ENCODE measurements at places on chromosomes 6 and 20. TPM values are rescaled to one million over a fixed set of nuclear protein-coding genes. Genes with fewer than 3 reads are reported as not detected.

Gene DDO
- polyA plus RNA-seq = 2.9 TPM

Gene GTSF1L
- polyA plus RNA-seq = not detected

Gene CYP39A1
- polyA plus RNA-seq = 0.63 TPM

Gene RFX6
- not detected for polyA plus RNA-seq

Gene TRDN
- 0.03 TPM for polyA plus RNA-seq

Gene TINAG
- polyA plus RNA-seq = not detected

Gene RIPPLY2
- not detected for polyA plus RNA-seq

Gene PEX6
- 22.0 TPM for polyA plus RNA-seq

Gene IL20RA
- not detected for polyA plus RNA-seq

Gene XKR7
- polyA plus RNA-seq = 0.13 TPM

Gene RPL7L1
- polyA plus RNA-seq = 54.5 TPM

Gene ZDHHC14
- 2.8 TPM for polyA plus RNA-seq

Gene OPRM1
- polyA plus RNA-seq = 0.08 TPM

Gene DLK2
- not detected for polyA plus RNA-seq

Gene VWA7
- 0.23 TPM for polyA plus RNA-seq

Gene TRIM10
- polyA plus RNA-seq = 0.13 TPM

Gene PHACTR1
- polyA plus RNA-seq = 6.3 TPM

Gene CLVS2
- polyA plus RNA-seq = under 0.01 TPM

Gene RCAN2
- polyA plus RNA-seq = 137 TPM

Gene HMGCLL1
- 0.77 TPM for polyA plus RNA-seq

Gene TP53TG5
- not detected for polyA plus RNA-seq

Gene EPB41L1
- 26.9 TPM for polyA plus RNA-seq

Gene CASS4
- polyA plus RNA-seq = 1.3 TPM

Gene KIF6
- not detected for polyA plus RNA-seq

Gene DEFB132
- polyA plus RNA-seq = not detected

Gene RXRB
- polyA plus RNA-seq = 14.1 TPM

Gene RHAG
- polyA plus RNA-seq = not detected

Gene MLN
- not detected for polyA plus RNA-seq

Gene ADAM33
- polyA plus RNA-seq = 36.9 TPM

Gene AP5S1
- 4.4 TPM for polyA plus RNA-seq

Gene MDFI
- 5.4 TPM for polyA plus RNA-seq

Gene SLC17A2
- polyA plus RNA-seq = not detected

Gene PBOV1
- not detected for polyA plus RNA-seq

Gene UBE2C
- polyA plus RNA-seq = 5.0 TPM

Gene PAK5
- 0.08 TPM for polyA plus RNA-seq

Gene TBXT
- polyA plus RNA-seq = not detected

Data from aorta (tissue), 5 donors.